COR-L47 (cell line): ENCODE measurements at places on chromosomes 2 and 18.

DNA sequence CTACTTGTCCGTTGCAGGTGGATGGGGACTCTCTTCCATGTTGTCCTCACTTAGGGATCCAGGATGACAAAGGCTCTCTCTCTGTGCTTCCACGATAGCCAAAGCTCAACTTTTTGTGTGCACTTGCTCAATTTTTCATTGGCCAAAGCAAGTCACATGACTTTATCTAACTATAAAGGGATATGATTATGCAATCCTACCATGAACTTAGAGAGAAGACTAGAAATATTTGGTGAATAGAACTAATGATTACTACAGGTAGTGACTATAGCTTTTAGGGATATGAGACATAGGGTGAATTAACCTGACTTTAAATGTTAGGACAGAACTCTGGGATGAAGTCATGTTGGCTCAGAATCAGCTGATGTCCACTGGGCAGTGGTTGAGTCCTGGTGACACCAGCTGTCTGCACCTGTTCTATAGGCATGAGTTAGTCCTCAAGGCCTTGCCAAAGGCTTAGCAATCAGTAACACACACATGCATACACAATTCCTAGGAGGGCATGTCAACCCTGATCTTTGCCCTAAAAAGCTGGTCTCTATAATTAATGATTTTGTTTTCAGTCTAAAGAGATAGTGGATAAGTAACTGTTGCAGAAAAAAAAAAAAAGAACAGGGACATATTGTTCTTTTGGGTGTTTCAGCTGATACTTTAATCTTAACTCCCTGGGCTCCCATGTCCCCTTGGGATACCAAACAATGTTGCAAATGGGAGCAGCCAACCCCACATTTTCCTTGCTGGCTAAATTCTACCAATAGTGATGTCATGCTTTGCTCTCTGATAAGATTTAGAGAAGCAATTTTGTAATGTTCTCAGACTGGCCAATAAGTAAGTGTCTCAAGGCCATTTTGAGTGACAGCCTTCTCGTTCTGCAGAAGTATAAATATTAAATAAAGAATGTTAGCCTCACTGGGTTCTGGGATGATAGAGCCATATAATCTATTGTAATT, 12.5 kb upstream of the HK2 start:
- DNase-seq, result no peak

DNA sequence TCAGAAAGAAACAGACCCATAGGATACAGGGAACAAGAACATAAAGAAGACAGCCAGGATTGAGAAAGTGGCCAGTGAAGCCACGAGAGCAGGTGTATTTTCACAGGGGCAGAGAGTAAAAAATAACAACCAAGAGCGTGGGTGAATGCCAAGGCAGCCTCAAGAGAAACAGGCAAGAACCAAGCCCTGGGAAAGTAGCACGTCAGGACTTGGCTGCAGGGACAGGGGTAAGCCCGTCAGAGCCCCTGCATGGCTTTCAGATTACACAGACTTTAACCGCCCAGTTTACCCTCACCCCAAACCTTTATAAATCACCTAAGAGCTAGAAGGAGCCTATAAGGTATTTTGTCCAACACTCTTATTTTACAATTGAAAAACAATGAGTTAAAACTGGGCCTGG, 43.7 kb downstream of the ARL4C start:
- no peak for DNase-seq

GRCh38 chr2:174051741-174052583, 86.8 kb upstream of the SP3 start:
- no peak for DNase-seq

- no peak for DNase-seq
Observed at GRCh38 chr18:58911766-58912165, 47.1 kb downstream of the ZNF532 start.

DNA sequence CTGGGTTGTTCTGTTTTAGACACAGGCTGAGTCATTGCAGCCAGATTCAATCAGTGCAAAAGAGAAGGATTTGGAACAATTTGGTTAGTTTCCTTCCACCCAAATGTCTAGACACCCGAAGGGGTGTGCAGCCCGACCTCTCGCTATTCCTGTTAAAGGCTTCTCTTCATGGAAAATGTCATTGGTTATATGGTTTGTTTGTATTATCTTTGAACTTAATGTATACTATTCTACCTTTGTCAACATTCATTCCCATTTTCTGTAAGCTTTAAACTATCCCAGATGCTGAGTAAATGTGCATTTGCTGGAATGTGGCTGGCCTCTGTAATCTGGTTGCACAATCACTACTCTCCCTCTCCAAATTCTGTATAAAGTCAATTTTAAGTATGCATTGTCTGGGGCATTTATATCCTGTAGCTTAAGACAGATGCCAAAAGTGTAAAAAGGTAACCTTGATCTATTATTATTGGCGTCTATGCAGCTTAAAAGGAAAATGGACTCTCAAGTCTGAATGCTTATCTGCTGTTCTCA, 80.4 kb upstream of the RND3 start:
- no peak for DNase-seq

- DNase-seq, result no peak
Observed at GRCh38 chr2:113974727-113975126, 84.8 kb downstream of the ACTR3 start.

GRCh38 chr2:61926531-61927477, 21.3 kb downstream of the COMMD1 start:
- no peak for DNase-seq

DNA sequence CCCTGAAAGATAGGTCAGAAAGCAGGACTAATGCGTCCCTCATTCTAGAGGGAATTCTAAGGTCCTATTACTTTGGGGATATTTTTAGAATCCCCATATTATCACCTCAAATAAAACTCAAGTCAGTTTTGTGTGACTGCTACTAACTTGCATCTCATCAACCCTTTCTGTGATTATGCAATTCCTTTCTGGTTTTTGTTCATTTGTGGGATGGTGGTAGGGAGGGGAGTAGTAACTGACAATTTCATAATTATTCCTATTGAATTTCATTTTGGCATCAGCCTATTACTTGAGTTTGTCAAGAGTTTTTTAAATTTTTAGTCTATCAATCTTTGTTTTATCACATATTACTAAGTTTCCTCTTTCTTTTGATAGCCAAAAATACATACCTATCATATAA, 28.4 kb upstream of the TANK start:
- DNase-seq, result no peak

DNA sequence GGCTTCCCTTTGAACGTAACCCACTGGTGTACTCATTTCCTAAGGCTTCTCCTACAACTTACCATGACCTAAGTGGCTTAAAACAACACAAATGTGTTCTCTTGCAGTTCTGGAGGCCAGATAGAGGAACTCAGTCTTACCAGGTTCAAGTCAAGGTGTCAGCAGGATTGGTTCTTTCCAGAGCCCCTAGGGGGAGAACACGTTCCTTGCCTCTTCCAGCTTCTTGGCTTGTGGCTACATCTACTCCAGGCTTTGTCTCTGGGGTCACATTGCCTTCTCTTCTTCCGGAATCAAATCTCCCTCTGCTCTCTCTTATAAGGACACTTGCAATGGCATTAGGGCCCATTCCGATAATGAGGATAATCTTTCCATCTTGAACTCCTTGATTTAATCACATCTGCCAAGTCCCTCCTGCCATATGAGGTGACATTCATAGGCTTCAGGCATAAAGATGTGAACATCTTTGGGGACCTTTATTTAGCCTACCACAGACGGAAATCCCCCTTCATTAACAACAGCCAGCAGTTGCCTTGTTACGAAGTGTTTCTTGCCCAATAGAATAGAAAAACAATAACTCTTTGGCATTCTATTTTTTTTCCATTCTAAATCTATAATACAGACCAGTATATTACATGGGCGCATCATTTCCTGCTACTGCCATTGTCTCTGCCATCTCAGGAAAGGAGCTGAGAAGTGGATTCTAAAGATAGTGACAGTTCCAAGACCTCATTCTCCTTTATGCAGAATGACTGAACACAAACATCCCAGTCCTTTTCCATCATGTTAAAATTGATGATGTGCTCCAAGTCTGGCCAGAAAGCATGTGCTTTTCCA, 362.0 kb downstream of the ZNF521 start:
- no peak for DNase-seq

- no peak for DNase-seq
Observed at GRCh38 chr2:7018767-7019166, 101.6 kb downstream of the RNF144A start.

DNA sequence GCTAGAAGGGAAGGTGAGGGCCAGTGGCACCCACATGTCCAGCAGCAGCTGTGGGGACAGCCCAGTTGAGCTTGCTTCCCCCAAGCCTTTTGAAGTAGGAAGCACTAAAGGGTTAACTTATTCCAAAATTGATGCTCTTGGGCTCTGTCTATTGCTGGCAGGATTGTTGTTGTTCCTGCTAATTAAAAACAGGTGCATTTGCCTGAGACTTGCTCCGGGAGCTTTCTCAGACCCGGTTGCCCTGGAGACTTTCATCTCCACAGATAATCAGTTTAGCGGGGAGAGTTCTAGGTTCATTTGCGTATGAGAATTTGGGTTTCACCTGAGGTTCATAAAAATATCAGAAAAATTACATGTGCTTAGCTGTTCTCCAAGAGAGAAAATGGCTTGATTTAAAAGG, 277.3 kb downstream of the LRATD1 start:
- peak; percentile 54 for DNase-seq

DNA sequence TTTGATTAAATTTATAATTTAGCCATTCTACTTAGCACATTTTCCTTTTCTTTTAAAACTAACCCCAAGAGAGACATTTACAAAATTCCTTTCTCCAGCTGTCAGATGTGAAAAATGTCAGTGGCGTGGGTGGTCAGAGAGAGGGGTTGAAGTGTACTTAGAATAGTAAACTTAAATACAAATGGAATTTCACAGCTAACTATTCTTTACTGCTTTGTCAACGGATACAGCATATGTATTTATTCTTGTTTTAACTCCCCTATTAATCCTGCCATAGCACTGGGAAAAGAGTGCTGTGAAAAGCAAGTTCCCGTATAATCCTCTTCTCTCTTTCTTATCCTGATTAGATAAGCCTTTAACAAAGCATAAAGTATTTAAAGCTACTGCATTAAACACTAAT, 191.4 kb upstream of the CHAC2 start:
- DNase-seq, result no peak

DNA sequence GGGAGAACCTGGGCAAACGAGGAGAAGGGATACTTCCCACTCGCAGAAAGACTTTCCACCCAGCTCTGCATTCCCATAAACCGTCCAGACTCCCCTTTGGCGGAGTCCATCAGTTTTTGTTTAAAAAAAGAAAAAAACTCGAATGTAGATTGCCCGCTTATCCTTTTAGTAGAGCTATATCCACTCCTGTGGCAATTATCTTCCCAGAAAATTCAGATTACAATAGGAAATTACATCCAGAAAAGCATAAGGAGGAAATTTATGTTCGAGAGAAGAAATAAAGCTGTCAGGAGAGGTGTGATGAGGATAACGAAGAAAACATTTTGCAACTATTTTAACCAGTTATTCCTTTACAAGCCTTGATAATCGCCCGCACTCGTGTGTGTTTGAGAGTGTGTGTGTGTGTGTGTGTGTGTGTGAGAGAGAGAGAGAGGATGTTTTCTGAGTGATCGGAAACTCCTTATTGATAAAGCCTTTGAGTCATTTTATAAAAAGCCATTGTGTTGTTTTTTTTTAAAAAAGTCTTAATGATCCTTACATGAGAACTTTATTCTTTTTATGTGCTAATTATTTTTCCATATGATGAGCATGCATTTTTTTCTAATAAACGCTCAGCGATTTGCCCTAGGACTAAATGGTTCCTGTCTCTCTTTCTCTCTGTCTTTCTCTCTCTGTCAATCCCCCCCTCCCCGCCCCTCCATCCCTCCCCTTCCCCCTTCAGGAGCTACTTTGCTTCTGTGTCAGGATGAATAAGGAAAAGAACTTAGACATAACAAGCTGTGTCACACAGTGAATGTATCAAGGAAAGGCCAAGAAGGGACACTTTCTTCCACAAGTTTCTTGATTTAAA, 1.1 kb upstream of the PPP3R1 start:
- peak; percentile 8 for DNase-seq

GRCh38 chr2:9762164-9762563, 81.1 kb upstream of the TAF1B start:
- DNase-seq, result no peak

- DNase-seq, result peak; percentile 90
Observed at GRCh38 chr18:34281722-34282121, 57.0 kb upstream of the NOL4 start.

GRCh38 chr2:101251844-101252407, 760 bp upstream of the CNOT11 start:
- peak; percentile 64 for DNase-seq

DNA sequence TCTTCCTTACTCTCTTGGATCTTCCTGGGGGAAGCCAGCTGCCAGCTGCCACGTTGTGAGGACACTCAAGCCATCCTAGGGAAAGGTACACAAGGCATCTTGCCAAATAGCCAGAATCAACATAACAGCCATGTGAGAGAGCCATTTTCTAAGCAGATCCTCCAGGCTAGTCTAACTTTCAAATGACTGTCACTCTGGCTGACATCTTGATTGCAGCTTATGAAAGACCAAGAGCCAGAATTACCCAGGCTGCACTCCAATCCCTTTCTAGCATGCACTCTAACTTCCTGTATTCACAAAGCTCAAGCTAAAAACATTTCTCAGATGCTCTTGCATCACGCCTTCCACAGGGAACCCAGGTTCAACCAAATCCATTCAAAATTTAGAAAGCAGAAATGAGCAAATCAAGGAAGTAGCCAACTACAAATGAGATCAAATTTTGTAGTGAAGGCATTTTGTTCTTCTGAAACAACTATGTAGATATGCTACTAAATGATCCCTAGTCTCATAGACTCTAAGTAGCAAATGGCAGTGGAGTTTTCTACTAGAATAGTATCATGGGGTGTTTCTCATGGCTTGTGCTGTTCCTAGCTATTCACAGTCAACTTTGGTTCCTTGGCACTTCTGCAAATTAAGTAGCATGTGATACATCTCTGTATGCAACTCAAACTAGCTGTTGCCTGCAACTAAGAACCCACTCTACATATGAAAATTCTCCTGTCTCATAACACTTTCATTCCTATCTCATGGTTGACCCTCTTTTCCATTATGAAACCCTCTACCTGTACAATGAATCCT, 281.9 kb downstream of the ZEB2 start:
- peak; percentile 82 for DNase-seq

DNA sequence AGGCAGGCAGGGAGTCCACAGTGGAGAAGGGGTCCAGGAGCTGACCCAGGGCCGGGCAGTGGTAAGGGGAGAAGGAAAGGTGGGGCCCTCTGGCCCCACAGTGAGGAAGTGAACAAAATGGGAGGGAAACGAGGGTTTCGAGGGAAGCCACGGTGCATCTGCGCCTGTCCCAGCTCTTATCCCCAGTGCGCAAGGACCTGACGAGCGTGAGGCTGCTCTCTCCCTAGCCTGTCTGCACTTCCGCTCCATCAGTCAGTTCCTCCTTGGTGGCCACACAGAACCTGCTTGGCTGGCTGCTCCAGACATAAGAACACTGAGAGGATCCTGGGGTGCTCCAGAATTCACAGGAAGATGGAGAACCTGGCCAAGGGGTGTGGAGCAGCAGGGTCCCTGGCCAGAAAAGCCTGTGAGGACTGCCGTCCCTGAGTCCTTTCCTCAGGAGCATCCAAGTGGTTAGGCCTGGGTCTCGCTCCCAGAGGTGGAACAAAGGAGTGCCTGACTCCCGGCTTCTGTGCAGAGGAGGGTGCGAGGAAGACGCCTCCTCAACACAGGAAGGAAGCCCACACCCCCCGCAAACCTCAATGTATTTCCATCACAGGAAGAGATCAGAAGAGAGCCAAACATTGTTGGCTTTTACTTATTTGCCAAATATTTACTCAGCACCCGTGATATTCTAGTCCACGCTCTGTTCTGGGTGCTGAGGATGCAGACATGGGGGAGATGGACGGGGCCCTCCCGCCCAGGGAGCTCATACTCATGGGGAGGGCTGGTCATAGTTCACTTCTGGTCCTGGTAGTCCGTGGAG, 43.7 kb upstream of the SEMA4C start:
- DNase-seq, result no peak

- no peak for DNase-seq
Observed at GRCh38 chr2:37317746-37318145, 6.9 kb downstream of the PRKD3 start.
